Activated CD8-positive, alpha-beta memory T cell treated with anti-CD3 and anti-CD28 coated beads for 24 hours (primary cell): ENCODE measurements at places on chromosomes 2 and 18.
A peak's percentile ranks its signal among the peaks of the same experiment; 100 is the strongest.

DNA sequence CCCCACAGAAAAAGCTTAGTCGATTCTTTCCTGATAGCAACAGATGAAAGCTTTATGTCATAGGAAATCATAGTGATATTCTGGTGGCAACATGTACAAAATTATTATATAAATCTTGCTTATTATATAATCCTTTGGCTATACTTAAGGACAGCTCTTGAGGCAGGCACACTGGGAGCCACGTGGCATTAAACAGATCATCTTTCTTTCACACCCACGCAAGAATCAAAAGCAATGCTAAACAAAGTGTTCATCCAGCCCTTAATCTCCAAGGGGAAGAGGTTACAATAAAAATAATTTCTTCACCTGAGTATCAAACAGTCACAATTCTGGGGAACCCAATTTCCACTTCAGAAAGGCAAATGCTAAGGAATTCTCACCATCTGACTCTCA lies 57.8 kb downstream of the CYB5A start:
- DNase-seq = no peak

DNA sequence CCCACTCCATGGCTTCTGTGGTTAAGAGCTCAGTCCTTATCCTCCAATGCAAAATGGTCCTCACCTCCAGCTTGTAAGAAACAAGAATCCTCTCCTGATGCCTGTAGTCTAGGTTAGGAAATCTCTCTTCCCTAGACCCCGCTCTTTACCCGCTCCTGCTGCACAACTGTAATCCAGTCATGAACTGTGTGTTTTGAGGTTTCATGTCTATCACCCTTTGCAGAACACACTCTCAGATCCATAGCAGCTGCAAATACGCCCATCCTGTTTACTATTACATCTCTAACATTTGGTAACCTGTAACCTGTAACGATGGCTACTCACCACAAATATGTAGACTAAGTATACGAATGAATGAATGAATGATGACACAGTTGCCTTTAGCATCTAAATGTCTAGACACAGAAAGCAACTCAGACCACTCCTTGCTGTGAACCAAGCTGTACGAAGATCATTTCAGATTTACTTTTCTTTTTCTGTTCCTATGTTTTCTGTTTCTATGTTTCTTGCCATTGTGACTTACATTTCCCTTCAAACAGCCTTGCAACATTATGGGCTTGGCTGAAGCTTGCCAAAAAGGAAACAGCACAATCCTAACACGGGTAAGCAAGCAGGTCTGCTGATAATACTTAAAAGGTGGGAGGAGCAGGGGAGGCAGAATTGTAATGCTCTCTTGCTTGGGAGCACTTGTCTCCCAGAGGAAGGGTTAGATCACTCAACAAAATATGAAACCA lies 53.7 kb downstream of the EPHA4 start:
- no peak for DNase-seq

DNA sequence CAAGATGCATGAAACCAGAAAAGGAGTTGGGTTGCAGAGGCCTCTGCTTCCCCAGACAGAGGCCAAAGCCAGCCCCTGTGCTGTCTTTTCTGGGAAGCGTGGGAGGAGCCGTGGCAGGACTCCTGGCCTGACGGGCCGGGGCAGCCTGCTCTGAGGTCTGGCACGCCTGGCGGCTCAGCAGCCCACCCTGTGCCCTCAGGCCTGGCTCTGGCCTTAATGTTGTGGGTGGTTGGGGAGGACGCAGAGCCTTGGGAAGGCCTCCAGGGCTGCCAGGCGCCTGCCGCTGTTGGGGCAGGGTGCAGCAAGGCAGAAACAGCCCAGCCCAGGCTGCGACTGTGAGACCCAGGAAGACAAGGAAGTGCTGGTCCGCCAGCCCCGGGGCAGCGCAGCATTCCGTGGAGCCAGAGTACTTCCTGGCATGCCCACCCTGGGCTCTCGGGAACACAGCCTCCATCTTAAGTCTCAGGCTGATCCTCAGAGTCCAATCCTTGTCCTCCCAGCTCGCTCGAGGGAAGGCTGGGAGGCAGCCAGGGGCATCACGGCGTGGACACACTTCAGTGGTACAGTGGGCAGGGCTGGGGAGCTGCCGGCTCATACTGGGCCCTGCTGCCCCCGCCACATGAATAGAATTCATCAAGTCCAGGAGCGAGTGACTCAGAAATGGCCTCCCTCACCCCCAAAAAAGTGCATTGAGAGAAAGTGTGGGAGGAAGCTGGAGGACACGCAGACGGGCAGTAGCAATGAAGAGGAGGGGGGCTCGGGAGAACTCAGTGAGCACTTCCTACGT lies 72.6 kb downstream of the EMX1 start:
- peak; percentile 46 for DNase-seq

- DNase-seq = no peak
Measured at GRCh38 chr2:6069381-6069780, 377.2 kb downstream of the SOX11 start.

DNA sequence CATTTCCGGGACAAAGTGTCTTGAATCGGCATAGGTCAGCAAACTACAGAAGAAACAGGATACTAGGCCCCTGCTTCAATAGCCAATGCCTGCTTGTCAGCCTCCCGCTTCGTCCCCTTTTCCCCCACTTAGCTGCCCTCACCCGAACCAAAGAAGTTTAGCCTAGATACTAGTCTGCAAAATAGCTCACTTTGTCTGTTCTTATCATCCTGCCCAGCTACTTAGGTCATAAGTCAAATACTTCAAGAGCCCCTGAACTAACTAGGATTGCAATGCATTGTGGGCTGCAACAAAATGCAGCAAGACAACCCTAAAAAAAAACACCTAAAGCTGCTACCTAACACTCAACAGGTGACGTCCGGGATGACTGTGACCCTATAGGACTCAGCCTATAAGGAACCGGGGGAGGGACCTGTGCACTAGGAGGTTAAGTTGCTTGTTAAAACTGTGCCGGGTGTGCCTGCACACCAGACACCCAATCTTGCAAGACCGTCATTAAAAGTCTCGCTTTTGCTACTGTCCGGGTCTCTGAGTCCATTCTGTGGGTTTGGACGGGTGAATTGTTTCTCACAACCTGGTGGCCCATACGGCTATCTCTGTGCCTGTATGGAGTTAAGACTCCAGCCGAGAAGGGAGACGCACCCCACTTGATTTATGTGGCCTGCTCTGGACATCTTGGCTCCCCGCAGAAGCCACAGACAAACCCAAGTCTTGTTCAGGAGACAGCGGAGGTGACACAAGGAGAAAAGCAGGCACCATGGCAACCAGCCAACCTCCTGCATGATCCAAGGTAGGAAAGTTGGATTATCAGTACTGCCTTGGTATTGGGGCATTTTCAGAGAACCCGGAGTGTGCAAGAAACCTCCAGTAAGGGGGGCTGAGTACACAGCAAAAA lies 105.9 kb downstream of the HIBCH start:
- DNase-seq = no peak

GRCh38 chr2:218733171-218734021 lies 22.8 kb downstream of the TTLL4 start:
- DNase-seq = no peak

- no peak for DNase-seq
Measured at GRCh38 chr2:100053087-100053885, 89.1 kb downstream of the AFF3 start.

DNA sequence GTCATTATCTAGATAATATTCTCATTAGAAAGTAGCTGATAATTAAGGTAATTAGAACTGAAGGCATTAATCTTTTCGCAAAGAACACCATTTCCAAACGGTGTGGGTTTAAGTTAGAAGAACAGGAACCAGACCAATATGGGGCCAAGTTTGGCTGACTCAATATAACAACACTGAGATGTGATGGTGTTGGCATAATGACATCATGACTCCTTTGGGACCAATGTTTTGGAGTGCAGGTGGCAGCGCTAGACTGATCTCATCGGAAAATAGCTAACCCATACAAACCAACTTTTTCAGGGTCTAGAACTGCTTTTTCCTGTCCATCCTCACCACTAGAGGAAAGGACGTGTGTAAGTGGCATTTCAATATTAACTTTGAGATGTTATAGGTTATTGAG lies 1171.7 kb upstream of the ZEB2 start:
- no peak for DNase-seq

DNA sequence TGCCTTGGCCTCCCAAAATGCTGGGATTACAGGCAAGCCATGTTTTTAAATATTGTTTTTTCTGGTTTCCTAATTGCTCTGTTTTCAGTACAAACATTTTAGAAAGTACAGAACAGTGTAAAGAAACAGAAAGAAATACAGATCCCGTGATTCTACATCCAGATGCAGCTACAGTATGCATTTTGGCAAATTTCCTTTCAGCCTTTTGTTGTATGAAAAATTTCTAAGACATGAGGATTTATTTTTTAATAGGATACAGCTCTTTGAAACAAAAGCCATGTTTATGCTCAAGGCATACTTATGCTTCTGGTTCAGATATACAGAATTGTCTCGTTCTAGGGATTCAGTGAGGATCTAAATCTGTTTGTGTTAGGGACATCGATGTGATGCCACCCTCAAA lies 109.5 kb downstream of the MAP2 start:
- DNase-seq = no peak

GRCh38 chr2:68774569-68775271 lies 40.1 kb downstream of the ARHGAP25 start:
- DNase-seq = peak; percentile 83

- no peak for DNase-seq
Measured at GRCh38 chr2:231353469-231353868, 42.0 kb upstream of the B3GNT7 start.

- DNase-seq = no peak
Measured at GRCh38 chr2:178700922-178701342, 106.3 kb downstream of the TTN start.

DNA sequence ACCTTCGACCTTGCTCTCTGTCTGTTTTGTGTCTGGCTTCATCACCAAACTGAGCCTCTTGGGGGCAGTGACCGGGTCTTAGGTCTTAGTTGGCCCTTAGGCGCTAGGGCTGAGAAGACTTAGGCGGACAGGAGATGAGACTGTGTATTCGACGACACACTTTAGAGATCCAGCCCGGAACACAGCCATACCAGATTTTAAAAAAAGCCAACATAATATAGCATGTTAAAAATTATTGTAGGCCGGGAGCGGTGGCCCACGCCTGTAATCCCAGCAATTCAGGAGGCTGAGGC lies 9.5 kb upstream of the PROC start:
- no peak for DNase-seq

DNA sequence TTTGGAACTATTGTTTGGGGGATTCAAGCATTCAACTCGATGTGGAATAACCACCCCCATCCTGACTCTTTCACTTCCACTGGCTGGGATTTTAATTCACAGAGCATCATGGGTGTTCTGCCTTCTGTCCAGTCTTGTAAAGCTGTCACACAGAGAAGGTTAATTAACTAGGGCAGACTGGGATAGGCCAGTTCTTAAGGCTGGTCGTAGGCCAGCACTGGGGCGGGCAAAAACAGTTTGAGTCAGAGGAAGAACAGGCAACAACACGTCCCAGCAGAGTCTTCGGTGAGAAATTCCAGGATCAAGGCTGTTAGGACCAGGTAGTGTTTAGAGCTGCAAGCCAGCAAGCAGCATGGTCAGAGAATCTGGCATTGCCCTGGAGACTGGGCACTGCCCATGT lies 4.0 kb upstream of the RNF152 start:
- DNase-seq = no peak

DNA sequence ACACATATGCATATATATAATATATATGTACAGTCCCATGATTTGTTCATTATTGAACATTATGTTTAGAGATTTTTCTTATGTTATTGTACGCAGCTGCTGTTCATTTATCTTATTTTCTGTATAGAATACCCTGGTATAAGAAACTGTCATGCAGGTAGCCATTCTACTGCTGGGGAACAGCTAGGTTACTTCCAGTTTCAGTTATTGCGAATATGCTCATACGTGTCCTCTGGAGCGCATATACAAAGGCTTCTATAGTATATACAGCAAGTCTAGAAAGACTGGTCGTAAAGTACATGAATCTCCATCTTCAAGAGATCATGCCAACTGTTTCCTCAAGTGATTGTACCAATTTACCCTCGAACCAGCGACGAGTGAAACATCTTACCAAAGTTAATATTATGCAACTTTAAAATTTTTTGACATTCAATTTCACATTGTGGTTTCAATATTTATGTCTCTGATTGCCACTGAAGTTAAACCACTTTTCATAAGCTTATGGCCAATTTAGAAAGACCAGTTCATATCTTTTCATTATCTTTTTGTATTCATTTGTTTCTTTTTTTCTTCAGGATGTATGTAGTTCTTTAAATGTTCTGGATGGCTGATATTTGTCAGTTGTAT lies 53.5 kb downstream of the RDH14 start:
- no peak for DNase-seq

GRCh38 chr2:45884126-45884525 lies 232.7 kb downstream of the PRKCE start:
- DNase-seq = no peak

- DNase-seq = no peak
Measured at GRCh38 chr2:54402350-54402749, 53.8 kb upstream of the SPTBN1 start.

DNA sequence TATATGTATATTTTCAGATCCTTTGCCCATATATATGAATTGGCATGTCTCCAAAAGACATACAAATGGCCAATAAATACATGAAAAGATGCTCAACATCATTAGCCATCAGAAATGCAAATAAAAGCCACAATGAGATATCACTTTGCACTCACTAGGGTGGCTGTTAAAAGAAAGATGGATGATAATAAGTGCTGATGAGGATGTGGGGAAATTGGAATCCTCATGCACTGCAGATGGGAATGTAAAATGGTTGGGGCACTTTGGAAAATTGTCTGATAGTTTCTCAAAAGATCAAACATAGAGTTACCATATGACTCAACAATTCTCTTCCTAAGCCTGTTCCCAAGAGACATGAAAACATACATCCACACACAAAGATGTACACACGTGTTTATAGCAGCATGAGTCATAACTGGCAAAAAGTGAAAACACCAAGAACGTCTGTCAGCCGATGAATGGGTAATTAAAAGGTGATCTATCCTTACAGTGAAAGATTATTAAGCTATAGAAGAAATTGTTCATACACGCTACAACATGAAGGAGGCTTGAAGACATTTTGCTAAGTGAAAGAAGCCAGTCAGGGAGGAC lies 19.7 kb downstream of the NGEF start:
- DNase-seq = no peak

DNA sequence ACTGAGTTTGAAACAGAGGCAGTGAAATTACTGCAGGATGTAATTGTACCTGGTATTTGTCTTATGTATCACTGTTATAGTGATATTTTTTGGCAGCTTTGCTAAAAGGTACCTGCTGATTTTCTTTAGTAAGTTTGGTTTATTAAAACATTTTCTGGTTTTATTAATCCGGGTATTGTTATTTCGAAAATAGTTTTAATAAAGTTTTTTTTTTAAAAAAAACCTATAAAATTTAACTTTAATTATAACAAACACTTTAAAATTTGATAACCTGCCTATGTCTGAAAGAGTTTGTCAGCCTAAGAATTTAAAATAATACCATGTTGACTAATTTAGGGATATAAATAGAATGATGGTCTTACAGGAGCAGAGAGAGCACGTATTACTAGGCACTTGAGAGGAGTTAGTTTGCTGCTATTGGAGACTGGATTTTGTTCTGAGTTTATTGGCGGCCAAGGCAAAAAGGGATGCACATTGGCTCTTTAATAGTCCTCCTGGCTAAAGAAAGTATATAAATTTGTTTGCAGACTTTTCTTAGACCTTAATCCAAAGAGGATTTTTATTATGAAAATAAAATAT lies 12.1 kb downstream of the EHBP1 start:
- DNase-seq = no peak

- no peak for DNase-seq
Measured at GRCh38 chr2:79855264-79856006, 342.6 kb downstream of the CTNNA2 start.
